Heart right ventricle (tissue), 16 donors: ENCODE measurements at places on chromosomes 6 and 20.

DNA sequence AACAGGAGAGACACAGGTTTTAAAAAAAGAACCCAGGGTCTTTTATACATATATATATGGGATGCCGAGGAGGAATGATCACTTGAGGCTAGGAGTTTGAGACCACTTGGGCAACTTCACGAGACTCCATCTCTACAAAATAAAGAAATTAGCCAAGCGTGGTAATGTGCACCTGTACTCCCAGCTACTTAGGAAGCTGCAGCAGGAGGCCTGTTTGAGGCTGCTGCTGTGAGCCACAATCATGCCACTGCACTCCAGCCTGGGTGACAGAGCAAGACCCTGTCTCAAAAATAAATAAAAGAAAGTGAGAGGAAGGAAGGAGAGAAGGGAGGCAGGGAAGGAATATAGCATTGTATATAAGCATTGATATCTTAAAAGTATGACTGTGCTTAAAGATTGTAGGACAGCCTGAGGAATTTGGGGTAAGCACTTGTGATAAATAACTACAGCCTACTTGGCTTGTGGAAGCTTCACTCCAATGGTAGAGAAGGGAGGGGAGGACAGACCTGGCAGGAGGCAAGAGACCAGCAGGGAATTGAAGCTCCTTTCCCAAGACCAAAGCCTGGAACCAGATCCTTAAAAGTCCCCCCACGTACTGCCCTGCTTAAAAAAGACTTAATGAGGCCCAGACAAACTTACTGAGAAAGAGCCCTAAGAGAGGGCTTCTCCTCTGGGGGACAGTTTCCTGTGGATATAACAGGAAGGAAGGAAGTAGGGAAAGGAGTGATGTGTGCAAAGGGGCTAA lies 2.5 kb upstream of the SNTA1 start:
- no peak for DNase-seq

DNA sequence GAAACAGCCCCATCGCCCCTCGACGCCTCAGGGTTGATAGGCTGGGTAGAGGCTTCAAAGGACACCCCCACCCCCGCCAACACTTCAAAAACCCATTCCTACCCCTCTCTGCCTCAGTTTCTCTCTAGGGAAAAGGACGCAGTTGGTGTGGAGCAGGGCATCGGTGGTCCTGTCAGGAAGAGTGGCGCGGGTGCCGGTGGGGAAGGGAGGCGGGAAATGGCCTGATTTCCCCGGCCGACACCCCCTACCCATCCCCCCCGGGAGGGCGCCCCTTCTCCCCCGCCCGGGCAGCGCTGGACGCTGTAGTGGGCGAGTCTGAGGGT lies 367 bp downstream of the NRSN2 start:
- no peak for DNase-seq

DNA sequence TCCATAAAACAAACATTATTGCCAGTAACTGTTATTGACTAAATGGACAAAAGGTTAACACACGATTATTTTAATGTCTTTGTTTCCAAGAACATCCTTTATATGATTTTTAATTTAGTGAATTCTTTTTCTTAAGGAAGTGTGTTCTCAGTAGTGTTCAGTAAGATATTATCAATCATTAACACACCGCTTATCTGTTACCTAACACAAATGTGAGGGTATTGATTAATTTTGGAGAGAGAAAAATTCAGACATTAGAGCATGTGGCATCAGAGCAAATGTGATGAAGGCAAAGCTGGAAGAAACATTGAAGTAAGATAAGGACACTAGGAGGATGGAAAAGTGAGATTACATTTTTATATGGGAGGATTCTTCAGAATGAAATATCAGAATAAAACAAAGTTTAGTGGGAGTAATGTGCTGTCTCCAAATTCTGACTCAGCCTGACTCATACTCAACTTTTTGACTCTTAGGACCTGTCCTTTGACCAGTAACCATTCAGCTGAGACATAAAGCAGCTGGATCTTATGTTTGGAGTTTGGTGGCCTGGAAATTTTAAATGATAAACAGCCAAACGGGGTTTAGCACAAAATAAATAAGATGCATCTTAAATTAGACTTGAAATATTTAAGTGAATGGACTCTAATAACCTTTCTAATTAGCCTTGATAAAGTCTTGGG lies 348.6 kb downstream of the CD109 start:
- peak; percentile 32 for DNase-seq

DNA sequence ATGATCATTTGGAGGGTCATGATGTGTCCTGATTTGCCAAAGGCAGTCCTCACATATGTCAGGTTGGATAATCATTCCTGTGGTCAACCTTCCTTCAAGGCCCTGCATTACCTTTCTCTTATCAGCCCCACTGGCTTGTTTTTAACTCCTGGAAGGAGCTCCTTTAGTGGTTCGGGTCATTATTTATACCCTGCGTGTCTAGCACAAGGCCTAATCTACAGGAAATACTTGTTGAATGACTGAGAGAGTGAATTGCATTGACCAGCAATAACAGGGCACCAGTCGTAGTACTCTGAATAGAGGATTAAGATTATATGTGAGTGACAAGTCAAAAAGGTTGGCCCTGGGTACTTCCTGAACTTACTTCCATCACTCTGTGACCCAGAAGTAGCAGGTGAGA lies 4.5 kb downstream of the HIVEP2 start:
- no peak for DNase-seq

DNA sequence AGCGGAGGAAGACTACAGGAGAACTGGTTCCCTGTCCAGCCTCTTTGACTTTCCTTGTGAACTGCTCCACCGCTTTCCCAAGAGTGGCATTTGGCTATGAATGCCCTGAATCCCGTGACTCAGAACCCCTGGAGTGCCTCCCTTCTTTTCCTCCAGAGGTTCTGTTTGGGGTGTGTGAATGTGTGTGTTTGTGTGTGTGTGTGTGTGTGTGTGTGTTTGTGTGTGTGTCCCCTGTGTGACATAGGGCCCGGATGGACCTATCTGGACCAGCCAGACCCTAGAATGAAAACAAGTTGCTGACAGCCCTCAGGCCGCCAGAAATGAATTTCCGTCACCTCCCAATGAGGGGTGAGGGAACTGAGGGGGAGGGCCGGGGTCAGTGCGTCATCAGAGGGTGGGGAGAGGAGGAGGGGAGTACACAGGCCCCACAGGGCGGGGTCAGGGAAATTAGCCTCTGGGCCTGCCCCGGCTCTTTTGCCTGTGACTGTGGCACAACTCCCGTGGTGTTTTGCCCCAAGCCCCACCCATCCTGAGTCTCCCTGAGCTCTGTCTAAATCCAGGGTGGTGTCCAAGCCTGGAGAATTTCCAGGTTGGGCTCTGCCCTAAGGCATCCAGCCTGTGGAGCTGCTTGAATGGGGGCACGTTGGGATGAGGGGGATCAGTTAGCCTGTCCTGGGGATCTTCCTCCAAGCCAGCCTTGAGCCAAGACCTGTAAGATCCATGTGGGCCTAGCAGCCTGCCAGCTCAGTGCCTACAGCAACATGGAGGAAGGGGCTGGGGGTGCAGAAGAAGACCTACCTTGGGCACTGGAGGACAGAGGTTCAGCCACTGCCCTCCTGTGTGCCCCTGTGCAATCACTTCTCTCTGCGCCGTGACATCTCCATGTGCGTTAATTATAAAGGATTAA lies 15.2 kb upstream of the MRPS18A start:
- DNase-seq = peak; percentile 96

DNA sequence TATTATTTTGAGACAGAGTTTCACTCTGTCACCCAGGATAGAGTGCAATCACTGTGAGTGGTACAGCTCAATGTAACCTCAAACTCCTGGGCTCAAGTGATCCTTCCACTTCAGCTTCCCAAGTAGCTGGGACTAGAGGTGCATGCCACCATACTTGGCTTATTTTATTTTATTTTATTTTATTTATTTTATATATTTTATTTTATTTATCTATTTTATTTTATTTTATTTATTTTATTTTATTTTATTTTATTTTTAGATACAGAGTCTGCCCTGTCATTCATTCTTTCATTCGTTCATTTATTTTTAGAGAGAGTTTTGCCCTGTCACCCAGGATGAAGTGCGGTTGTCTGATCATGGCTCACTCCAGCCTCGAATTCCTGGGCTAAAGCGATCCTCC lies 35.5 kb downstream of the ATG5 start:
- no peak for DNase-seq

DNA sequence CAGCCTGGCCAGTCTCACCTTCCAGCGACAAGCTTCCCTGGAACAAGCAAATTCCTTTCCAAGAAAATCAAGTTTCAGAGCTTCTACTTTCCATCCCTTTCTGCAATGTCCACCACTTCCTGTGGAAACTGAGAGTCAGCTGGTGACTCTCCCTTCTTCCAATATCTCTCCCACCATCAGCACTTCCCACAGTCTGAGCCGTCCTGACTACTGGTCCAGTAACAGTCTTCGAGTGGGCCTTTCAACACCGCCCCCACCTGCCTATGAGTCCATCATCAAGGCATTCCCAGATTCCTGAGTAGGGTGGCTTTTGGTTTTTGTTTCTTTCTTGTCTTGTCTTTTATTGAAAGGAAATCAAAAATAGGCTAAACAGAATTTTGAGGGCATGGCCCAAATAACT lies 24.3 kb downstream of the MYCT1 start:
- DNase-seq = no peak

- DNase-seq = no peak
These were observed 17.7 kb downstream of the CLIC5 start for GRCh38 chr6:45997875-45998506.

DNA sequence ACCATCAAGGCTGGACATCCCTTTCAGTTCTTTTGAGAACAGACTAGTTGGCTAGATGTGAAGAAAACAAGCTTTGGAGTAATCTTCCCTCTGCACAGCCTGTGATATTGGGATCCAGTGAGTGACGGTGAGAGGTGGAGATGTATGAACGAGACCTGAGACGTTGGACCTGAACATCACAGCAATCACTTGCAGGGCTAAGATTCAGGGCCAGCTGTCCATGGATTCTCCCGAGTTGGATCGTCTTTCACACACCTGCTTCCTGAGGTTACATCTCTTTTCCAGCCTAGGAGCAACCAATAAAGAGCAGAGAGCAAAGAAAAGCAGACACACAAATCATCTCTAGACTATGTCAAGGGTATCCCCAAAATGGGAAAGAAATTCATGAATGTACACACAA lies 30.0 kb upstream of the TMEM14A start:
- no peak for DNase-seq

DNA sequence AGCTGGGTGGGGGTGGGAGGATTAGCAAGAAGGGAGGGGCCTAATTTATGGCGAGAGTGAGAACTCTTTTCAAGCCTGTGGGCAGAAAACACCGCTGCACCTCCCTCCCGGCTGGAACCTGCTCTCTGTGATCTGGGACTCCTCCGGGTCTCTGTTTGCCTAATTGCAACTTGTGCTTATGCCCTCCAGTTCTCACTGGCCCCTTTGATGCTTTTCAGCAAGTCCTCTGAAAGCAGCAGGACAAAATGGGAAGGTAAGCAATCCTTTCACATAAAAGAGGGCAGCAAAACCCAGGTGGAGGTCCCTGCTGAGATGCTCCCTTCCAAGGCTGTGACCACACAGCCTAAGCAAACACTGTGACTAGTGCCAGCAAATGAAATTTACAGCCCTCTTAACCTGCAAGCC lies 523.0 kb upstream of the FLRT3 start:
- no peak for DNase-seq

DNA sequence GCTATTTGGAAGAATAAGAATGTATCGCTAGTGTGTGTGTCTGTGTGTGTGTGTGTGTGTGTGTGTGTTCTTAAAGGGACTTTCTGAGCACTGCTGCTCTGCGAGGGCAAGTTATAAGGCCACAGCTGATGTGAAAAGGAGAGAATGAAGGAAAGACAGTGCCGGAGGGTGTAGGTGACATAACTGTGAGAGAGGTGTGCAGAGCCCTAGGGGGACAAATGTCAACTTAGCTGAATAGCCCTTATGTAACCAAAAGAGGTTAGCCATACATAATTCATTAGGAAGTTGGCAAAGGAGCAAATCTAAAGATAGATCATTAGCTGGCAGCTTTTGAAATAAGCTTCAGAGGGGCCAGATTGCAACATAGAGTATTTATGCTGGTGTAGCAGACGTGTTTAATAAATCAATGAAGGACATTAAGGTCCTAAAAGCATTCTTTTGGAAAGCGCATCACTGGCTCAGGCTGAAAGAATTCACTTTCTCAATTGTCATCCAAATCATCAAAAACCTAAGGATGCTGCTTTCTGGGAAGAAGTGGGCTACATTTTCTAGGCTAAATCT lies 81.0 kb downstream of the NDUFAF5 start:
- DNase-seq = no peak

- no peak for DNase-seq
These were observed 70.6 kb downstream of the SGK1 start for GRCh38 chr6:134247231-134247833.

- no peak for DNase-seq
These were observed 1.4 kb downstream of the TMEM170B start for GRCh38 chr6:11538819-11539468.

- DNase-seq = no peak
These were observed 21.8 kb downstream of the HDDC2 start for GRCh38 chr6:125279961-125280360.

DNA sequence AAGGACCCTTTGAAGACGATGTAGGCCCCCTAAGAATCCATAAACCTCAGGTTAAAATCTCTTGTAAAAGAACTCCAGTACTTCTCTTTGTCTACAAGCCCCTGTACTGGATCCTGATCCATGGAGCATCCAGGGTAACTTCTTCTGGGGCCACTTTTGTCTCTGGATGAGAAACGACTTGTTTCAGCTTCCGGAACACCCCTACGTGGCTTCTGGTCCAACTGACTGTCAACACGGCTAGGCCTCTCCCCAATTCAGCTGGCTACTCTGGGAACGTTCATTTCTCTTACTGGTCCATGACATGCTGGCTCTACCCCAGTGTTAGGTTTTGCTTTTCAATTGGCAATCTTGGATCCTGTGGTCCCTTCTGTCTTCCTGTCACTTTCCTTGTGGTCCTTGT lies 198.0 kb downstream of the BACH2 start:
- DNase-seq = no peak

DNA sequence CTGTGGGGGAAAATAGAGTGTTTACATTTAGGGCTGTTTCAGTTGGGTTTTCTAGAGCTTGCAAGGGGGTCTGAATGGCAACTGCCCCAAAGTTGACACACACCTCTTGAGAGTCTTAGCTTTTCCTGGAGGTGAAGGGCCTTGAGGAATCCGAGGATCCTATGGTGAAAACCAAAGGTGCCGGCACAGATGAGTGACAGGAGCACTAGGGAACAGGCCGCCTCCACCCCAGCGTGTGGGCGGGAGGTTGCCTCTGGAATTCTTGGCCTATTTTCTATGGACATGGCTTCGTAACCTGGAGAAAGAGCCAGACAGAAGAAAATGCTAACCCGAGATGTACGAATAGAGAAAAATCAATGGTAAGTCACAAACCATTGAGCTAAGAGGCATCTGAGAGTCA lies 283.2 kb upstream of the FOXQ1 start:
- no peak for DNase-seq
